ENCODE measurements at places on chromosomes 11 and 22. TPM values are rescaled to one million over a fixed set of nuclear protein-coding genes. Genes with fewer than 3 reads are reported as not detected.

DNA sequence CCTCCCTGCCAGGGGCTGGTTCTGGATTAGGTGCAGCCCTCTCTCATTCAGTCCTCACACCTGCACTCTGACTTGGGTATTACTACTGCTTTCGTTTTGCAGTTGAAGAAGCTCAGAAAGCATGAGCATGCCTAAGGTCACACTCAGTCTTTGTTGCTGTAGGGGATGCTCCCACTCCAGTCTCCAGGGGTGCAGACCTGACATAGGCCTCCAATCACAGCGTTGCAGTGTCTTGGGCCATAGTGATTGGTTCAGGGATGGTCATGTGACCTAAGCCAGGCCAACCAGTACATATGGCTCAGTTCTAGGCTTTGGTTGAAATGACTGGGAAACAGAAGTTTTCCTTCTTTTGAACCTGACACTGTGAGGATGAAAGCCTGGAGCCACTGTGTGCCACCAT is 61.7 kb downstream of the FBXO7 start:
- DNase-seq: no peak

DNA sequence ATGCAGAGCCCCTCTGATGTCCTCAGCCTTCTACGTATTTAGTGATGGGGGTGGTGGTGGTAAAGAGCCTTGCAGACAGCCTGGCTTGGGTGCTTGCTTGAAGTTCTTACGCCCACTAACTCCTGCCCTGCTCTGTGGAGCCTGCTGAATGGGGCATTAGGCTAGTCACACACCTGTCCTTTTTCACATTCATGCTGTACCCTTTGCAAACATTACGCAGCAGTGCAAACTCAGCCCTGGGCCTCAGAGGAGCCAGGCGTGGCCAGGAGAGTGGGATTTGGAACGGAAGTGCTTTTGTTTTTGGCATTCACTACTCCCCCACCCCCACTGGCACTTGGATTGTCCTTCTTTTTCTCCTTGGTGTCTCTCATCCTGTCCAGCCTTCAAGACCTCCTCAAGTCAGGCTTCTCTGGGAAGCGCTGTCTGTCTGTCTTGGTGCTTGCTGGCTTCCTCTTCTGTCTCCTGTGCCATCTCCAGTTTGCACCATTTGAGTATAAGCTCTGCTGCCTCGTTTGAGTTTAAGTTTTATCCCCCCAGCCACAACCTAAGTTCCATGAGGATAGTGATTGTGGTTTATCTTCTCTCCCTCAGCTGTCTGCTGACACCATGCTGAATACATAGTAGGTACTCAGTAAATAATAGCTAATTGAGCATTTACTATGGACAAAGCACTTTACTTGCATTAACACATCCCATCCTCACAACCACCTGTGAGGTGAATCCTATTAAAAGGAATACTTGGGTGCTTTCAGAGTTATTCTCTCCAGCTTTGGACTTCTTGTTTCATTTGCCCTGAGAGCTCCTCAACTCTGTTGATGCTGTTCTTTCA is 26.7 kb downstream of the ZBTB16 start:
- DNase-seq: no peak

DNA sequence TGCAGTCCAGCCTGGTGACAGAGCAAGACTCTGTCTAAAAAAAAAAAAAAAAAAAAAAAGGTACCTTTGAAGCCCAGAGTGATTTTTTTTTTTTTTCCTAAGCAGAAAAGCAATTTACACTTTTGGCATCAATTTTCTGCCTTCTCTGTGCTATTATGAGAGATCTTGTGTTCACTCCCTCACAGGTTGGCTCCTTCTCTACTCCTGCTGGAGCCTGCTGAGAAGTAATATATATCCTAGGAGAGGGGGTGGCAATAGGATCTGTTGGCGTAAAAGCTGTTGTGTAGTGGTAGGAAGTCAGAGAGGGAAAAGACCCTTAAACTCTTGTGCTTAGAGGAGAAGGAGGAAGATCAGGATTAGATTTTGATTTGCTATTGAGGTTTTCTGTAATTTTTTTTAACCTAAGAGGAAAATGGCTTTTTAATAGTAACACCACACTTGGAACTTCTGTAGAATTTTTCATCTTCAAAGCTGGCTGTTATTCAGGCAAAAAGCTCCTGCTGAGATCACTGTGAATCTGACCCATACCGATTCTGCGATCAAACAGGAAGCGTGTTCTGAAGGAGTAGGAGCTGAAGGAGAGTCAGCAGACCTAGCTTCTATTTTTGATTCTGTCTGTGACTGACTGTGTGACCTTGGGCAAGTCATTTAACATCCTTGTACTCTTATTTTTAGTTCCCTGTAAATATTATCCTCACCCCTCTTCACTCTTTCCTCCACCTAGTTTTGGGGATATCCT is 77.7 kb downstream of the TRIM44 start:
- DNase-seq: no peak

The PDE3B gene
- not detected for total RNA-seq

- DNase-seq: no peak
Observed at GRCh38 chr11:34495239-34495723, 18.3 kb downstream of the ELF5 start.

The LUZP2 gene
- total RNA-seq: 0.15 TPM

- no peak for DNase-seq
Observed at GRCh38 chr11:69171476-69172240, 15.9 kb downstream of the SMIM38 start.

DNA sequence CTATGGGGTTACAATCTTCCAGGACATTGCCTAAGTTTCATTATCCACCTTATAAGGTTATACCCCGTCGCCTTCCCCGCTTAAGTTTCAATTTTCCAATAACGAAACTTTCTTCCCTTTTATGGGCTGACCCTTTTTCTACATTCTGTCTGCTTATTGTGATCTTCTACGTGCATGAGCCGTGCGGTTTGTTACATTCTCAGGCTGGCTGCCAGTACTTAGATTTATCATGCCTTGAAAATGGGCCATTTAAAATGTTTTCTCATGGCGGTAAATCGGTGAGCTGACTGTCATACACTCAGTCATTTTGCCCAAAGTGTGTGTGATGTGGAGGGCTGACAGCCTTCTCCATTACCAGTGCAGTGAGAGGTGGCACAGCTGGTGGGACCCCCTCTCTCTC is 23.3 kb downstream of the DGCR6L start:
- DNase-seq: no peak

The BIRC3 gene
- total RNA-seq: 4.8 TPM

GRCh38 chr11:65660038-65660437 is 2.7 kb downstream of the RELA start:
- no peak for DNase-seq

GRCh38 chr22:48402591-48403031 is 1425.1 kb downstream of the BRD1 start:
- no peak for DNase-seq
